ENCODE measurements at places on chromosomes 5 and 9. TPM values are rescaled to one million over a fixed set of nuclear protein-coding genes. Genes with fewer than 3 reads are reported as not detected.

Gene SLC45A2
- total RNA-seq = 0.09 TPM

Gene KIF4B
- total RNA-seq = 1.0 TPM

DNA sequence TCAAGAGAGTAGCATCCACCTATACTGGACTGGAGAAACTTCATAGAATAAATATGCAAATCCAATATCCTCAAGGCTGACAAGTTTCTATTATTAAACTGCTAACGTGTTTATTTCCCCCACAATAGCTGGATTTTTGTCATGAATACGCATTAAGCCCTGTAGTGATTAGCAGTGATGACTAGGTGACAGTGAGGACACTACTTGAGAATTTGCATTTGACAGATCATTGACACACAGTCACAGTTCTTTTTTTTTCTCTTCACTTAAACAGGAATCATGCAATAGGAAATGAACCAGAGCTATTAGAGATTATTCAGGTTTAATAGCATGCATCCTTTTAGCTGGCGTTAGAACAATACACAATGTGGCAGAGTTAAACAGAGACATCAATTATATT lies 35.3 kb downstream of the MPDZ start:
- H3K36me3 ChIP-seq = no peaks in the 10 kb centered on the region
- no peaks in the 10 kb centered on the region for H3K27me3 ChIP-seq
- H3K4me1 ChIP-seq = no peaks in the 10 kb centered on the region
- DNase-seq = no peak
- no peak overlapping the region for H3K4me3 ChIP-seq

DNA sequence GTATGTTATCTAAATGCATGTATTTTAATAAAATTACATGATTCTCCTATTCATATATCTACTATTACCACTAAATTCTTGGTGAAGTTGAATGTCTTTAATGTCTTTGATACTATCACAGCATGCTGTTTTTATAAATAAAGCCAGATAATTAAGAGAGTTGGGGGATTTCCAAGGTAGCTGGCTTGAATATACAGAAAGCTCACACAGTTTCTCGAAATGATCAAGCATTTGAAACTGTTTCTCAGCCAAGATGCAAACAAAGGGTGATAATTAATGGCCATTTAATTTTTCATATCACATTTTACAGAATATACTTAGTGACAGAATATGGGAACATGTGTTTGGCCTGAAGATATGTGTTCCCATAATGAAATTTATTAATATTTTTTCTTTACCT lies 145.6 kb upstream of the CDH12 start:
- no peaks in the 10 kb centered on the region for H3K4me1 ChIP-seq
- H3K27ac ChIP-seq = no peak overlapping the region
- H3K4me3 ChIP-seq = no peak overlapping the region
- H3K36me3 ChIP-seq = no peaks in the 10 kb centered on the region

DNA sequence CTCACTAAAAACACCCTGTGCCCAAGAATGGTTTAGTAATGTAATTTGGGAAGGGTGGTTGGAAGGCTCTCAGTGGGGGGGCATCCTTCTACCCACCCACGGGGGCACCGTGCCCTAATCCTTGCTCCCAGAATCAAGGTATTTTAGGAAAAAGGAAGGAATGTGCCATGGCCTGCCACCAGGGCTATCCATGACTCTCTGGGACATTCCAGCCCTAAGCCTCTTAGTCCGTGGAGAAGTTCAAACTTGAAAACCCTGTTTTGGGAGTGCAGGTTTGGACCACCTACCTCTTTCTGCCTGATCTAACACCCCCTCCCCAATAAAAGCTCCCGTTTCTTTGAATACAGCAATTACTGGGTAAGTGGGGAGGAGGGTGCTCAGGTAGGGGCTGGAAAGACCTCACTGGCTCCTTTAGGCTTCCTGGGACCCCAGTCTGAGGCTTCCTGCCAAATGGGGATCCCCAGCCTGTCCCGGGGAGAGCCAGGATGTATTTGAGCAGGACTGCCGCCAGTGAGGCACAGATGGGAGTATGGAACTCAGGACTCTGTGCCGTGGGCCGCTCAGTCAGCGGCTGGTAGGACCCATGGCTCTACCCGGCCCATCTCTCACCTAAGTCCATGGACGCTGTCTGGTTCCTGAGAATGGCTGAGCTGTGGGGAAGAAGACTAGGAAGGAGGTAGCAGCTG lies 3.6 kb upstream of the PITX1 start:
- H3K4me1 ChIP-seq = no peaks in the 10 kb centered on the region
- no peak for DNase-seq
- no peaks in the 10 kb centered on the region for H3K36me3 ChIP-seq
- H3K4me3 ChIP-seq = no peak overlapping the region
- H3K27me3 ChIP-seq = peaks cover 15% of the 10 kb centered on the region

DNA sequence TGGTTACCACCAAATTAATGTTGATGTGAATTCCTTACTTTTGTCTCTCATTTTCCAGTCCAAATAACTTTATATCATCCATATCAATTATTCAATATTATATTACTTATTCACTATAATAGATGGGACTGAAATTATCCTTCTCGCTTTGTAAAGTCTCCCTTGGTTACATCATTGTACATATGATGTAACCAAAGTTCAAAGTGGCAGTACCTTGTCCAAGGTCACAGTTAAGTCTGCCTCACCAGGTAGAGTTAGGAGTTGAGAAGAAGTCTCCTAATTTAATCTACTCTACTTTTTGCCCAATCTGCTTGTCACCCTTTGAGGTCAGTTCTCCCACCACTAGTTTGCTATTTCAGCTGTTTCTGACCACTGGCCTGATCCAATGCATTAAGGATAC lies 83.7 kb upstream of the CLINT1 start:
- H3K36me3 ChIP-seq = no peaks in the 10 kb centered on the region
- no peaks in the 10 kb centered on the region for H3K27me3 ChIP-seq
- H3K4me3 ChIP-seq = no peak overlapping the region

DNA sequence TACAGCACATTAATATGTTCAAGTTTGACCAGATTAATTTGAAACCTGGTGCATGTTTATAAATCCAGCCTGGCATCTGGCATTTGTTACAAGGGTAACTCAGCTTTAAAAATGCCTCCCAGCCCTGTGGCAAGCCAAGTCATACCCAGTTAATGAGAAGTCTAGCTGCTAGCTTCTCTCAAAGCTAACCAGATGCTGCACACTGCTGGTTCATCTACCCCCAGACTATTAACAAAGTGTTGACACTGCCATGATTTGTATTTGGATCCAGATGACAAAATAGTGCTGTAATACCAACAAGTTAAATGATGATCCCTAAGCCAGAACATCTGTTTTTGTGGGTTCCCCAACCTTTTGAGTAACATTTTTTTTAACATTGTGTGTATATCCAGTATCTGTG lies 573.7 kb upstream of the DAB2 start:
- H3K4me3 ChIP-seq = no peak overlapping the region
- no peaks in the 10 kb centered on the region for H3K4me1 ChIP-seq
- DNase-seq = no peak

Gene TMEM174
- total RNA-seq = not detected
